ENCODE measurements at places on chromosomes 12 and 14.

- DNase-seq, result no peak
Measured at GRCh38 chr12:120825337-120825736, 78.8 kb downstream of the SPPL3 start.

DNA sequence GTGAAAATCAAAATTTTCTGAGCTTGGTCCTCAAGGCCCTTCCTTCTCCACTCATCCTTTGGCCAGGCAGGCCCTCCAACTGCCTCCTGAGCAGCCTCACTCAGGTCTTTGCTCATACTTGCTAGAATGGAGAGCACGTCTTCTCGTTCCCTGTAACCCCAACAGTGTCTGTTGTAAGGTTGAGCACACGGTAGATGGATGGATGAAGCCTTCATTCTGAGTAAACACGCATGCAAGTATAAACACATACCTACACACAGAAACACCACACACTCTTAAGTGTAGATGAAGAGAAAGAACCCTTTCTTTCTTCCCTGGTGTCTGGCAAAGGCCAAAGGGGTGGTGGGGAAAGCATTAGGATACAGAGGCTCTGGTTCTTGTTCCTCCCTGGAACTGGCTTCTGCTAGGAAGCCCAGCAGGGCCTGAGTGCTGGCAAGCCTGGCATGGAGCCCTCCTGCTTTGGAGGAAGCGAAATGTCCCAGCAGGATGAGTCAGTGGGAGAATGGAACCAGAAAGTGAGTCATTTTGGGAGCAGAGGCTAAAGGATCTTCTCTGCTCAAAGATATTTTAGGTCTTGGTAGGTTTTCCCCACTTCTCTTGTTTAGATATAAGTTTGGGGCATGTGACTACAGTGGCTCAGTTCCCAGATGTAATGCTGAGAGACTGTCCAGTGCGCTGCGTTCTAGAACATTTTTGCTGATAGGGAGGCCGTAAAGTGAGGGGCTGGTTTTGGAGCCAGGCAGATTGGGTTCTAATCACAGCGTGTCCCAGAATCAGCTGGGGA is 127.4 kb downstream of the CACNA1C start:
- DNase-seq, result peak; percentile 52

GRCh38 chr12:16062611-16063010 is 151.5 kb downstream of the DERA start:
- no peak for DNase-seq

DNA sequence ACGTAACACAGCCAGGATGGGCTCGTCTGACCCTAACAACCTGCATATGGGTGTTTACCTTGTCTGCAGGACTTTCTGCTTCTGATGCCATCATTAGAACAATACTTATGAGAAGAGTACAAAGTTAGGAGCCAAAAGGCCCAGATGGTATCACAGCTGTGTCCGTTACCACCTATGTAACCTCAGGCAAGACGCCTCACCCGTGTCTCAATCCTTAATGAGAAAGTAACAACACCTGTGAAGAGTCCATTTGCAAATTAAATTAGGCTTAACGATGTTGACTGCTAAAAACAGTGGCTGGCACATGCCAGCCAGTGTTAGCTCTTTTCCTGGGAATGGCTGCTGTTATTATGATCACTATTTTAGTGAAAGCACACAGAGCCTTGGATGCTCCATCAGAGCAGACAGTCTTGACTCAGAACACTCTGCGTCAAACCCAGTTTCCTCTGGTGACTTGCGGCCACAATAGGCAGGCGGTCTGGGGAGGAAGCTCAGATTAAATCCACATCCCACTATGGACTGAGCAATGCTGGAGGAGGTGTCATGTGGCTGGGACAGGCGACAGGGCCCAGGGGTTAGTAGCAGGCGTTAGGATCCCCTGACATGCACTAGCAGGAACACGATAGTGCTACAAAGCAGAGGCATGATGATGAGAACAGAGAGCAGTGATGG is 125.3 kb downstream of the SLC15A4 start:
- DNase-seq, result no peak

- DNase-seq, result peak; percentile 53
Measured at GRCh38 chr14:33510063-33510481, 440.8 kb downstream of the EGLN3 start.

GRCh38 chr12:128338386-128339125 is 71.6 kb downstream of the TMEM132C start:
- no peak for DNase-seq
